ENCODE measurements at places on chromosomes 1 and 21.

GRCh38 chr1:165862448-165862847 lies 35.0 kb downstream of the UCK2 start:
- no peak for DNase-seq

DNA sequence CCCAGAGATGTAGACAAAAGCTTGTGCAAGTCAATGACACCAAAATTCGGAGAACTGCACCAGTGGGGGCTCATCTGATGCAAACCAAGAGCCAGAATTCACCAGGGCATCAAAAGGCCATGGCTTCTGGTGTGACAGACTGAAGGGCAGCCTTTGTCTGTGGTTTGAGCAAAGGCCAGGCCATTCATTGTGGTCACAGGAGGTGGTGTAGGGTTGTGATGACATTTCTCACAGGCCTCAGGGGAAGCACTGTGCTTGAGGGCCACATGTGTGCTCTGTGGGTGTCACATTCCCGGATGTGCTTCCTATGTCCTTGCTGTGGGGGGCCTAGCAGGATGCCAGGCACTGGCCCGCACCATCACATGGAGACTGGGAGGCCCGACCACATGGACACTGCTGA lies 22.5 kb upstream of the KCNE1 start:
- DNase-seq, result no peak

- no peak for DNase-seq
Observed at GRCh38 chr1:182829285-182829932, 9.7 kb upstream of the DHX9 start.

DNA sequence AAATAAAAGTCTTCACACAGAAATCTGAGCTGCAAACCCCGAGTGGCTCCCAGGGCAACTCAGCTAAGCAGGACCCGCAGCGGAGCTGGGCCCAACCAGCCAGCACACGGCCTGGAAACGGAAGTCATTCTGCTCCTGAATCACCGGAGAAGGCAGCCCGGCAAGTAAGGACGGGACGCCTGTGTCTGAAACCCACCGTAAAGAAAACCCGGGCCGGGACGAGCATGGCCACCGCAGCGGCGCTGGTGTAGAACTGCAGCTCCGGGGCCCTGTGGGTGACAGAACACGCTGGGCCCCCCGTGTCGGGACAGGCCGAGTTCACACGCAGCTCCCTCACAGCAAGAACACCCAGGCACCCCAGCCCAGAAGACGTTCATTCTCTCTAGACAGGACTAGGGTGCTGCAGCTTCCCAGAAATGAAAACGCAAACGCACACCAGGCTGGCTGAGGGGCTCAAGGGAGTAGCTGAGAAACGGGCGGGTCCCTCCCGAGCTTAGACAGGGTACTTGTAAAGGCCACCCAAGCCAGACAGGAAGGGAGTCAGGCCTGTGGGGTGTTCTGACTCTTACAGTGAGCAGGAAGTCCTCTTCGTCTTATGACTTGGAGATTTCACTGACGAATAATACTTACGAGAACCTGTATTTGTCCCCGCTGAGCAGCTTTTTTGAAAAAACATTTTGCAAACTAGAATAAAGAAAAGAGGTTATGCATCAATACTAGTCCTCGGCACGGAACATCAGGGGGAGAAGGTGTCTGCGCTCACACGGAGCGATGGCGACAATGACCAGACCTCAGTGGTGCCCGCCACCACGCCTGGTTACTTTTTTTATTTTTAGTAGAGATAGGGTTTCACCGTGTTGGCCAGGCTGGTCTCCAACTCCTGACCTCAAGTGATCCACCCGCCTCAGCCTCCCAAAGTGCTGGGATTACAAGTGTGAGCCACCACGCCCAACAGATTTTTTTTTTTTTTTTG lies 10.9 kb upstream of the CDK11B start:
- DNase-seq, result no peak

DNA sequence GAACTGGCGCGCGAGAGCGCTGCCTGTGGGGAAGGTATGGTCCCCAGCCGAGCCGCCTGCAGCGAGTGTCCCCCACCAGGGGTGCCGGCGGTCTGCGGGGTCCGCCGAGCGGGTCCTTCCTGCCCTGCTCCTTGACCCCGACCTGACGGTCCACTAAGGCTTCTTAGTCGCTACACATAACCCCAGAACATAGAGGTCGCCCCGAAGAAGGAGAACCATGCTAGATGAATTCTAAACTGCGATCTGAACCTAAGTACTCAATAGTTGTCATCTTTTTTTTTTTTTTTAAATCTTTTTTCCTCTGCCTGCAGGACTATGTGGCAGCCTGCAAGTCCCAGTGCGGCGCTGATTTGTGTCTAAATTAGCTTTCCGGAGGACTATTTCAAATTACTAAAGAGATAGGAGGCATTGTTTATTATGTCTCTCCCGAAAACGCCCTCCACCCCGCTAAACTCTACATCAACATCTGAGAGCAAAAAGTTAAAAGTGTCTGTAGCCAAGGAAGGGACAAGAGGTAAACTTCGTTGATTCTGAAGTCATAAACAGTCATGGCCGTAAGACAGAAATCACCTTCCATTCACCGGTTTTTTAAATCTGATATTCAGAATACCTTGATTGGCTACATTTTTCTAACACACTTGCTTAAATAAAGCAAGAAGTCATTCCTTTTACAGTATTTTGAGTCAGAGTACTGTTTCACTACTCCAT lies 476 bp downstream of the AXDND1 start:
- no peak for DNase-seq

- DNase-seq, result peak; percentile 22
Observed at GRCh38 chr1:212542761-212543187, 65.8 kb upstream of the ATF3 start.

All from CD4-positive, alpha-beta T cell treated with Interleukin-17A for 1 hour (primary cell).